Stimulated activated CD8-positive, alpha-beta memory T cell treated with anti-CD3 and anti-CD28 coated beads, Interleukin-4, amount 100 ng/mL, for 1 hour (primary cell): ENCODE measurements at places on chromosomes 11 and 22.

DNA sequence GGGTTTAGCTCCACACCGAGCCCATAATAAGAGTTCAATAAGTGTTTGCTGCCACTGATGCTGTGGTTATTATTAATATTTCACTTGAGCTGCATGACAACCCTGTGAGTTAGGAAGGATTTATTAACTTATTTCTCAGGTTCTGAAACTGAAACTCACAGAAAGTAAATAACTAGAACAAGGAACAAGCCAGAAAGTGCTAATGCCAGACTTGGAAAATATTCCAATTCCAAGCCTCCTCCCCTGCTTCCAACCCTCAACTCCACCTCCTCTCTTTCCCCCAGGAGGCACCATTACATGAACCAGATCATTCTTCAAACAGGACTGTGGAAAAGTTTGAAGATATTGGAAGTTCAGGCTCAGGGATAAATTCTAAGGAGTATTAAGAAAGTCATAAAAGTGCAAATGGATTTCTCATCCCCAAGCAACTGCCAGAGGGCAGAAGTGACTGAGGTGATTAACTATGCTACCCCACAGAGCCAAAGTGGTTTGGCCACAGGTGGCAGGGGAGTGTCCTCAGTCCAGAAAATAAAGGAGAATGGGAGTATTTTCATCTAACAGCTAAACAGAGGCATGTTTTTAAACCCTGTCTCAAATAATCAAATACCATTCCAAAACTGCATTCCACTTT, 3.2 kb upstream of the FJX1 start:
- no peak for DNase-seq

DNA sequence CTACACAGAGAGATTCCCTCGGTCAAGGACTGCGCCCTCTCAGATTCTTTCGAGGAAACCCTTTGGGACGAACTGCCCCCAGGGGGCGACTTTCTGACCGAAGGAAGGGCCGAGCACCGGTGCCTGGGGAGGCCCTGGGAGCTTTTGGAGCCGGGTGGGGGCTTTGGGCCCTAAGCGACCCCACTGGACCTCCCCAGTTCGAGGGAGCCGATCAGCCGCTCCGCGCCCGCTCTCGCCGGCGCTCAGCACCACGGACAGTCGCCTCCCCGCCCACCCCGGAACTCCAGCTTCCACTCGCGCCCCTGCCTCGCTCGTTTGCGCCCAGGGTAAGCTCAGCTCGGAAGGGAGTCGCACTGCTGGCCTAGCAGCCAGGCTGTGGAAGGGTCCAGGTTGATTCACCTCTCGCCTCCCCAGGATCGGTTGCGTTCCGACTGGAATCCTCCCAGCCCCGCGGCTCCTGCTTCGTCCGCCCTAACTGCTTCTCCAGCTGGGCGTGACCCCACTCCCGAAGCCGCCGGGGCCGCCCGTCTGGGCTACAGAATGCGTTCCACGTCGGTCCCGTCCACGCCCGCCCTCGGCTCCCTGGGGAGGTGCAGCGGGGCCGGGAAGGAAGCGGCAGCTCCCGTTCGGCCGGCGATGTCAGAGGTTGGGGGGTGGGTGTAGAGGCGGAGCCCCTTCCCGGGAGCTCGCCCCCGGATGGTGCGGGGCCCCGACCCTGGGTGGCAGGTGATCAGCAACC, 428 bp downstream of the SCN3B start:
- DNase-seq = no peak

GRCh38 chr11:13535819-13536218, 40.0 kb upstream of the PTH start:
- no peak for DNase-seq

- no peak for DNase-seq
These were observed 41.2 kb downstream of the PDE2A start for GRCh38 chr11:72633068-72633467.

DNA sequence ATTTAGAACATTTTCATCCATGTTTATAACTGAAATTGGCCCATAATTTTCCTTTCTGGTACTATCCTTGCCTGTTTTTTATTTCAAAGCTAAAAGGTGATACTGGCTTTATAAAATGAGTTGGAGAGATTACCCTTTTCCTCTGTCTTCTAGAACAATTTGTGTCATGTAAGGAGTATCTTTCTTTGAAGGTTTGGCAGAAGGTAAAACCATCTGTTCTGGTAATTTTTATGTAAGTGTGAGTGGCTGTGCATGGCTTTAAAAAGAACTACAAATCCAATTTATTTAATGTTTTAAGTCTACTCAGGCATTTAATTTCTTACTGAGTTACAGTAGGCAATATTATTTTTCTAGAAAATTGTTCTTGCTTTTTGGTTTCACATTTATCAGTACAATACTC, 7.7 kb upstream of the MRGPRD start:
- DNase-seq = no peak

DNA sequence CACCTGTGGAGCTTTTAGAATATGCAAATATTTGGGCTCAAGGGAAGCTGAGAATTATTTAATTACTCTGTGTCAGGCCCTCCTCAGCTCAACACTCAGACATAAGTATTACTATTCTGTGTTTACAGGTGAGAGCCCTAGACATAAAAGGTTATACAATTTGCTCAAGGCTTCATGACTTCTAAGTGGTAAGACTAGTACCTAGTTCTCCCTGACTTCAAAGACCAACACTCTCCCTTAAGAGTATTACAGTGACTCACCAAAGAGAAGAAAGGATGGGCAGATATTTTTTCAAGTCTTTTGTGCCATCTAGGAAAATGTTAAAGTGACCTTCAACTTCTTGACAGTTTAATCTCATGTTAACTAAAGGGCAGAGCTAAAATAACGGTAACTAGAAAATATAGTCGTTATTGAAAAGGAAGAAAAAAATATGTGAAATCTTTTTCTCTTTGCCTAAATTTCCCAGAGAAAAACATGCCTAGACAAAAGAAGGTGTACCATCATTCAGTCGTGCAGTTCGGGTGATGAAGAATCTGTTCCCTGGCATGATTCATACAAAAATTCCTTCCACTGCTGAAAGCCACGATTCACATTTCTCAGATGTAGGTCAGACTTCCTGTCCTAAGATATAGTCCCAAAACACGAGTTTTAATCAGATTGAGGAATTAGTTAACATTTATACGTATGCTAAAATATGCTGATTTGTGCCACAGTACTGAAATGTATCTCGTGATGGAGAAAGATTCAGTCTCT, 849.1 kb upstream of the API5 start:
- no peak for DNase-seq

DNA sequence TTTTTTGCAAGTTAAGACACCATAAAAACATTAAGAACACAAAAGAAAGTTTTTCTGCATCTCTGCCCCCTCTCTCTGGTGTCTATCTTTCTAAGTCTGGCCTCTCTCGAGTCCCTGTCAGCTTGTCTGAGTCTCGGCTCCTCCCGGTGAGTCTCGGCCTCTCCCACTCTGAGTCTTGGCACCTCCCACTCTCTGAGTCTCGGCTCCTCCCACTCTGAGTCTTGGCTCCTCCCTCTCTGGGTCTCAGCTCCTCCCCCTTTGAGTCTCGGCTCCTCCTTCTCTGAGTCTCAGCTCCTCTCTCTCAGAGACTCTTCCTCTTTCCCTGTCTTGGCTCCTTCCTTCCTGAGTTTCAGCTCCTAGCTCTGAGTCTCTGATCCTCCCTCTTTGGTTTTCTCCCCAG, 72.5 kb upstream of the AMPD3 start:
- no peak for DNase-seq

DNA sequence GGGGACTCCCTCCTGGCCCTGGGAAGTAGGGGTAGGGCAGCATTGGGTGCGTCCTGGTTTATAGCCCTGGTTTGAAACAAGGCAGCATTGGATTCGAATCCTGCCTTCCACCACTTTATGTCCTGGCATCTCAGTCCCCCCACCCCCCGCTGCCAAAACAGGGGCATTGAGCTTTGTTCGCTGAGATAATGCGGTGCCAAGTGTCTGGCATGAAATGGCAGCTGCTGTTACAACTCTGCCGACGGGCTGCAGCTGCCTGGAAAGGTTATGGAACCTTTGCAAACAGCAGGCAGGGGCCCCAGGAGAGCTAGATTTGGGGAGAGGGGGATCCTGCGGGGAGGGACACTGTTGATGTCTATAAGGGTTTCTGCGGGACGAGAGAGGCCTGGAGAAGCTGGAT, 1.9 kb downstream of the TST start:
- DNase-seq = no peak

GRCh38 chr11:104944076-104944475, 24.3 kb downstream of the CASP4 start:
- DNase-seq = no peak

- DNase-seq = no peak
These were observed 99.8 kb downstream of the CEP164 start for GRCh38 chr11:117427356-117427874.

DNA sequence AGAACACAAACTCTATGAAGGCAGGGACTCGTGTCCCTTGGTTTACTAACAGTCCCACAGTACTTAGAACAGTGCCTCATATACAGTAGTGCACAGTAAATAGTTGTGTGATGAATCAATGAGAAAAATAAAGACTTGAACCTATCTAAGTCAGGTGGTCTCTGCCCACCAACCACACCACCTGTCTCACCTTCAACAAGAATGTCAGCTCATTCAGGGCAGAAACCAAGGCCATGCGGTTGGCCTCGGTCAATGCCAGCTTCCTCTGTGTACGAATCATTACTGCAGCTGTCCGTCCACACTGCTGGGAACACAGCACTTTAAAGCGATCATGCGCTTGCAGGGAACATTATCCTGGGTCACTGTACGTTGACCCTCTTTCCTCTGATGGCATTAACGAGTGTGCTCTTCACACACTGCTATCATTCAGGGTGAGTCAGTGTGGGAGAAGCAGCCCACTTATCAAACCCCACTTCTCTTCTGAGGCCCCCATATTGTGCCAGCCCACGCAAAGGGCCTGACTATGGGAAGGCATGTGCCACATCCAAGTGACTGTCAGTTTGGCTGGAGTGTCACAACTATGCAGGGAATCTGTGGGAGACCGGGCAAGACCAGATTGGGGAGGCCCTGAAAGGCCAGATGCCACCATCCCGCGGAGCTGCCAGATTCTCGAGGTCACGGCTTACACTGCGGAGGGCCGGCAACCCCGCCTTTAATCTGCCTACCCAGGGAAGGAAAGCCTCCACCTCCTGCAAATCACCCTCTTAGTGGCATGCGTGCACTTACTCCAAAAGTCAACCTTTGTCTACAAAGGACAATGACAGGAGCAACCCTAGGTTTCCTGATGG, 36.1 kb downstream of the LARGE1 start:
- DNase-seq = no peak

DNA sequence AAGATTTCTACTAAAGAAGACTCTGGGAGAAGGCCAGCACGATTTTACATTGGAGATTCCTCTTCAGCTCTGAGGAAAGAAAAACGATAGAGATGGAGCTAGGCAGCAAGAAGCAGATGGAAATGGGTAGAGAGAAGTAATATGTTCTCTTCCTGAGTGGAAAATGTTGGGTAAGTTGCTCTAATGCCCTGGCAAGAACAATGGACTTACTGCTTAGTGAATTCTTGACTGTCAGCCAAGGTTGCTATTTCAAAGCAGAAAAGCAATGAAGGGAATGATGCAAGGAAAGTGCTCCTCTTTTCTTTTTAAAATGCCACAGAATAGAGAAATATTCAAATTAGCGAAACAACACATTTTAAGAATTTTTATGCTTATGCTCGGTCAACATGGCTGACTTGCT, 38.4 kb upstream of the CWF19L2 start:
- no peak for DNase-seq

DNA sequence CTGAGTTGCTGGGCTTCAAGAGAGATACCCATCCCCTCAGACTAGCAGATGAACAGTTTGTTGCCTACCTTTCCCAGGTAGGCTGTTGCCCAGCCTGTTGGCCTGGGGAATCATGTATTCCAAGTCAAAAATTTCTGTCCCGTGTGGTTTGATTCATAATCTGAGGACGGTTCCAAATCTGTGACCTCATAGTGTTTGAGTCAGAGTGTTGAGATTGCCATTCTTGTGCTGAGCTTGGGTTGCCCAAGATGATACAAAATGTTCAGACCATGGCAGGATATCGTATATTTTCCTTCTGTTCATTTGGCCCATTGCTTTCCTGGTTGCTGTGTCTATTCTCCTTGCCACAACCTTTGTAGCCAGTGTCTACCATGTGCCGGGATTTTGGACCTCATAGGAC, 64.3 kb downstream of the CYB5R2 start:
- DNase-seq = no peak

DNA sequence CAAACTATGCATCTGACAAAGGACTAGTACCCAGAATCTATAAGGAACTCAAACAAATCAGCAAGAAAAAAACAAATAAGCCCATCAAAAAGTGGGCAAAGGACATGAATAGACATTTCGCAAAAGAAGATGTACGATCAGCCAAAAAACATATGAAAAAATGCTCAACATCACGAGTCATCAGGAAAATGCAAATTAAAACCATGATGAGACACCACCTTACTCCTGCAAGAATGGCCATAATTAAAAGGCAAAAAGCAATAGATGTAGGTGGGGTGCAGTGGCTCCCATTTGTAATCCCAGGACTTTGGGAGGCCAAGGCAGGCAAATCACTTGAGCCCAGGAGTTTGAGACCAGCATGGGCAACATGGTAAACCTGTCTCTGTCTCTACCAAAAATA, 10.4 kb upstream of the OR10V1 start:
- no peak for DNase-seq

DNA sequence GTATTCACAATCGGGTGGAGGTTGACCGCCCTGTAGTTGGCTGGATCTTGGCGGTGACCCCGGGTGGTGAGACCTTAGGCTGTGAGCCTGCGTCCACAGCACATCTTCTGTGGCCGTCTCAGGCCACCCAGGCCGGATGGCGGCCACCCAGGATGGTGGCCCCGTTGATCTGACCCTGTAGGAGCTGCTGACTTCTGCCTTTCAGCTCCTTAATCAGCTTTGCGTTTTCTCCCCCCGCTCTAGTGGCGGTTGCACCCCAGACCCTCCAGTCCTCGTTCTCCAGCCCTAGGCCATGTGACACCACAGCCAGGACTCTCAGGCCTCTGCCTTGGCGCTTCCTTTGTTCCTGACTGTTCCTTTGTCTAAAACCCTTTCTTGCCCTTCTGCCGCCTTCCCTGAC, 244.0 kb downstream of the TBC1D22A start:
- DNase-seq = no peak

DNA sequence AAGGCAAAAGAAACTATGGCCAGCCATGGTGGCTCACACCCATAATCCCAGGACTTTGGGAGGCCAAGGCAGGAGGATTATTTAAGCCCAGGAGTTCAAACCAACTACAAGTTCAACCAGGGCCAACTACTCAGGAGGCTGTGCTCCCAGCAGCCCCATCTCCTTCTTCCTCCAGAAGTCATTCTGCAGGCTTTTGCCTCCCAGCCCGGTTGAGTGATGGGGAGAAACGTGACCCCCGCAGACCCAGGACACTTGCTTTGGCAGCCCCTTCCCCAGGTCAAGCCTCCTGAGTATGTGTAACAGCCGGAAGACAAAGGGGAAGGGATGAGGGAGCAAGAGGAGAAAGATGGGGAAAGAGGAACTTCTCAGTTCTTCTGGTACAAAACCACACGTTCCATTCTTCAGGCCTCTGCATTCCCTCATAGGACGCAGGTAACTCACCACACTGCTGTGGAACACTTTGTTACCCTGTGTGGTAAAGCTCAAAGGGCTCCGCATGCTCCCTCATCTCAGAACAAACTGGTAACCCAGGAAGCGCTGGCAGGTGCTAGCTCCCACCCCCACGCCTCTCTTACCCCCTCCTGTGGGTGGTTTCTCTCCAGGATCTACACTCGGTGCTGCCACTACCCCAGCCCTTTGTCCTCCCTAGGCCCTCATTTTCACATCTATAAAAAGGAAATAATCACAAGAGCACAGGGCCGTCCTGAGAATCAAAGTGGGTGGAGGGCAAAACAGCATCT, 4.0 kb downstream of the SULT4A1 start:
- no peak for DNase-seq
